ENCODE measurements at places on chromosomes 4 and X.

DNA sequence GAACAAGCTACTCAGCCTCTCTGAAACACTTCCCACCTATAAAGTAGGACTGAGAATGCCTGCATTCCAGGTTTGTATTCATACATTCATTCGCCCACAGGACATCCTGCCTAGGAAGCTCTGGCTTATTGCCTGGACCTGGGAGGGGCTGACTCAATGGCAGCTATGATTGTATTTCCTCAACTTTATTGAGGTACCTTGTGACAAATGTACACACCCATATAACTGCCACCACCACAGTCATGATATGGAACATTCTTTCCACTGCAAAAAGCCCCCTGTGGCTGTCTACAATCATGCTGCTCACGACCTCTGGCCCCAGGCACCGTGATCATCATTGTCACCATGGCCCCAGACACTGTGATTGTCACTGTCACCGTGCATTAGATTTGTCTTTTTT, 68.3 kb downstream of the ABLIM2 start:
- DNase-seq: no peak

- no peak for DNase-seq
Observed at GRCh38 chrX:24259544-24260240, 54.2 kb downstream of the SUPT20HL2 start.

GRCh38 chrX:139929876-139930275, 3.0 kb downstream of the ATP11C start:
- DNase-seq: no peak

GRCh38 chrX:44529310-44529709, 13.3 kb downstream of the FUNDC1 start:
- DNase-seq: no peak

DNA sequence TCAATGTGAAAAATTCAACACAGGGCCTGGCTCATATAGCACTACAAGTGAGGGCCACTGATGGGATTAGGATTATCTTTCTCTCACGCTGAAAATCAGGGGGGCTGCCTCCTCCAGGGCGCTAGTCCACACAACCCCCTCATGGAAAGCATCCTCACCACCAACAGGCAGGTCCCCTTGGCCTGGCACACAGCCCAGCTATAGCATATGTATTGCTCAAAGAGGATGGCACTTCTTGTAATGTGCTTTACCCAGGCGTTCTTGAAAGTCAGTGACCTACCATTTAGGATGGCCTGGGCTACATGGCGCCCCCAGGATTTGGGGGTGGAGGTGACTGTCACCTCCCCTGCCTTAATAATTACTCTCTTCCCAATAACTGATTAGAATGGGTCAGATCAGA, 71.0 kb upstream of the LSM6 start:
- no peak for DNase-seq

- no peak for DNase-seq
Observed at GRCh38 chr4:94000559-94000958, 172.0 kb downstream of the ATOH1 start.

GRCh38 chrX:71366674-71367256, 608 bp downstream of the TAF1 start:
- no peak for DNase-seq

DNA sequence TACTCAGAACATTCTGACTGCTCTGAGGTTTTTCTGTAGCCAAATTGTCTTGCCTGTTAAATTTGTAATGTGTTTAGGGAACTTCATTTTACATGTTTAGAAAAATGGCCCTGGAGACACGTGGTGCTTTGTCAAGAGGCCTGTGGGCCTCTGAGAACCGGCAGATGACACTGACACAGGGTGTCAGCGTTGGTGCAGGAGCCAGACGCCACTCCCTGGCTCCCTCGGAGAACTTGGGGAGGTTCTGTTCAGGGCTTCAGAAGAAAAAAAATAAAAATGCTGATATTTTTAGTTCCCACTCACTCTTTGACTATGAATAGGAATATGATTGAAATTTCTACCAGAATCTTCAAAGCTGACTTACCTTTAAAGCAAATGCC, 190.9 kb upstream of the GATB start:
- no peak for DNase-seq

DNA sequence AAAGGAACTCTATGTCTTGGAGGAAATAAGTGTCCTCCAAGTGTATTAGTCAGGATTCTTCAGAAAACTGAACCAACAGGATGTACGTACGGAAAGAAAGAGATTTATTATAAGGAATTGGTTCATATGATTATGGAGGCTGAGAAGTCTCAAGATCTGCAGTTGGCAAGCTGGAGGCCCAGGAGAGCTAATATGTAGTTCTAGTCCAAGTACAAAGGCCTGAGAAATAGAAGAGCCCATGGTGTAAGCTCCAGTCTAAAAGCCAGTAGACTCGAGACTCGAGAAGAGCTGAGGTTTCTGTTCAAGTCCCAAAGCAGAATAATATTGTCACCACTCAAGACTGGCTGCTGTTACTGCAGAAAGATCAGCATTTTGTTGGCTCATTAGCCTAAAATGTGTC, 65.3 kb upstream of the EFNB1 start:
- DNase-seq: no peak

GRCh38 chrX:132908891-132909290, 49.5 kb downstream of the HS6ST2 start:
- no peak for DNase-seq

DNA sequence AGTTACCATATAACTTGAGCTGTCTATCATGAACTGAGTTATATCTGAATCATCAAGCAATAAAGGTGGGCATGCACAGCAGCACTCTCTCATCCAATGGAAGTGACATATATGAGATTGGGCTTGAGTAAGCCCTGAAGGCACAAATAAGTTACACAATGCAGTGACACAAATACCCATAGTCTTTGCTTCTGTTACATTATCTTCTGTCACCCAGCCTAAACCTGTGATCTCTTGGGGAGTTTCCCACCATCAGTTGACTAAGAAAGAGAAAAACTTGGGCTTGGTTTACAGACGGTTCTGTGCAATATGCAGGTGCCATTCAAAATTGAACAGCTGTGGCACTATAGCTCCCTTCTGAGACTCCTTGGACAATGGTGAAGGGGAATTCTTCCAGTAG, 138.8 kb upstream of the IL15 start:
- no peak for DNase-seq

DNA sequence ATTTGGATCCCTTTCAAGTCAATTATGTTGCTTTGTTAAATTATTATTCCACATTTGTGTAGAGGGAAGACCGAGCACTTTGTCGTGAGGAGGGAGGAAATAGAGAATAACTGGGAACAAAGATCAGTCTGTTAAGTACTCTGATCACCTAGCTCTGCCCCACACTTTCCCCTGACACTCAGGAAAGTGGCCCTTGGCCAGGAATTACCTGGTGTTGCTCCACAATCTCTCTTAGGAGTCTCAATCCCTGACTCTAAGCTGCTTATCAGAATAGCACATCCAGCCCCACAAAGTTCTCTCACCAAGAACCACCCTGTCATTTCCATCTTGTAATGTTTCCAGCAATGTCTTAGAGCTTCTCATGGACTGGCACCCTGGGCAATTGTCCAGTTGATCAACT, 83.8 kb upstream of the BMPR1B start:
- DNase-seq: no peak

- no peak for DNase-seq
Observed at GRCh38 chr4:31021008-31021407, 300.8 kb downstream of the PCDH7 start.

DNA sequence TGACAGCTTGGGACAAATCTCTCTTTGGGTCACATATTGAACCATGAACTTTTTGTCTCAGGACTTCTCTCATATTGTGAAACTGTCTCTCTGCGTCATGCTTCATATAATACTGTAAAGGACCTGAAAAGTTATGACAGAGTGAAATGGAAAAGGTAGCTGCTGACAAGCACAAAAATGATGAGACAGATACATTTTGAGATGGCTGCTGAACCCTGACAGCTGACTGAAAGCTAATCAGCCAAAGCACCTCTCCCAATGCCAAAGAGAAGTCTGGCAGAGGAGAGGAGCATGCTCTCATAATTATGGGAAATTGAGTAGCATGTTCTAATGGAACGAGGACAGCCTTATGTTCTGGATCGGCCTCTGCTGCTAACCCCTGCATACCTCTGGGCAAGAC, 873.4 kb upstream of the ADGRL3 start:
- no peak for DNase-seq

DNA sequence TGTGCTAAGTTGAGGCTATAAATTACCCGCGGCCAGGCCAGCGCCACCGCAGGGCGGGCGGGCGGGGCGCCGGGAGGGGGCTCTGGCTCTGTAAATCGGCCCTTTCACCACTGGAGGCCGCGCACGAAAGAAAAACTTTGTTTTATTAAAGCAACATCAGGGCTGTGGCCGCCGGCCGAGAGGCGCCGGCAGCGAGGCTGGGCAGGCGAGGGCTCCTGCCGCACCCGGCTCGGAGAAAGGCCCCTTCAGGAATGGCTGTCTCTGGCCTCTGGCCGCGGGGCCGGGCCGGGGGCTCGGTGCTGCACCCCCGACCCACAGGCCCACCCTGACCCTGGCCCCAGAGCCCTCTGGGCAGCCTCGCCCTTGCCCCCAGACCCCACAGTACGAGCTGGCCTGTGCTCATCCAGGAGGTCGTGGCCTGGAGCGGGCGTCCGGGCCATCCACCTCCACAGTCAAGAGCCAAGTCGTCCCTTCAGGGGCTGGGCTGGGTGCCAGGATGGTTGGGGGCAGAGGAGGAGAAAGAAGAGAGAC, 29.5 kb upstream of the FGFR3 start:
- no peak for DNase-seq

GRCh38 chrX:55213381-55213780, 6.8 kb upstream of the PAGE5 start:
- DNase-seq: no peak

- DNase-seq: no peak
Observed at GRCh38 chr4:56389558-56389957, 2.3 kb upstream of the AASDH start.

- no peak for DNase-seq
Observed at GRCh38 chrX:32289356-32289755, 922.0 kb downstream of the DMD start.

- no peak for DNase-seq
Observed at GRCh38 chrX:10797466-10797865, 177.1 kb upstream of the MID1 start.

DNA sequence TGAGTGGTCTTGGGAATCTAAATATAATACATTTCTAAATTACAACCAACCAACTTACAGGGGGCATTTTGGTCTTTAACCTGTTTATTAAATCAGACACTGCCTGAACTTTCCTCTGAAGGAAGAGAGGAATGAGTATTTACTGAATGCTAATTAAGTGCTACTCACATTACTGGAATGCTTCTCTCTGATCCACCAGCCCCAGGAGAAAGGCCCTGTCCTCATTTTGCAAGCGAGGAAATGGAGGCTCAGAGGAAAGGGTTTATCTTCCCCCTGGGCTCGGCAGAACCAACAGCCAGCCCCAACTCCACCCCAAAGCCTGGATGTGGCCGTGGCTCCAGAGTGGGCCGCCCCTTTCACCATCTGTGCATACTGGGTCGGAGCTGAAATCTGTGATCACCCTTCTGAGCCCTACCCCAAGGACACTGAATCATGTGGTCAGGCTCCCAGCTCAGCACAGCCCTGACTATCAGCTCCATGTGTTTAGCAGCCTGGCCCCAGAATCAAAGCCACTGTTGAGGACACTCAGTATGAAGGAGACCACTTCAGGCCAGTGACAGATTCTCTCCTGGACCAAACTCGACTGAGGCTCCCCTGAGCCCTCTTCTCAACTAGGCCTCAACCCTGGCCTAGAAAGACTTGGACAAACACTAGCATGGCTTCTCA, 56.7 kb upstream of the ENPP6 start:
- DNase-seq: no peak

GRCh38 chrX:45710081-45710801, 509.6 kb upstream of the DIPK2B start:
- no peak for DNase-seq

- DNase-seq: no peak
Observed at GRCh38 chr4:53697016-53697685, 105.9 kb upstream of the LNX1 start.

- DNase-seq: no peak
Observed at GRCh38 chr4:157128395-157128794, 52.4 kb downstream of the GLRB start.

GRCh38 chrX:83593634-83594294, 85.7 kb downstream of the POU3F4 start:
- no peak for DNase-seq

- DNase-seq: no peak
Observed at GRCh38 chr4:57114973-57115372, 4.8 kb upstream of the IGFBP7 start.

GRCh38 chrX:124902953-124903352, 416.7 kb upstream of the TEX13C start:
- DNase-seq: no peak

DNA sequence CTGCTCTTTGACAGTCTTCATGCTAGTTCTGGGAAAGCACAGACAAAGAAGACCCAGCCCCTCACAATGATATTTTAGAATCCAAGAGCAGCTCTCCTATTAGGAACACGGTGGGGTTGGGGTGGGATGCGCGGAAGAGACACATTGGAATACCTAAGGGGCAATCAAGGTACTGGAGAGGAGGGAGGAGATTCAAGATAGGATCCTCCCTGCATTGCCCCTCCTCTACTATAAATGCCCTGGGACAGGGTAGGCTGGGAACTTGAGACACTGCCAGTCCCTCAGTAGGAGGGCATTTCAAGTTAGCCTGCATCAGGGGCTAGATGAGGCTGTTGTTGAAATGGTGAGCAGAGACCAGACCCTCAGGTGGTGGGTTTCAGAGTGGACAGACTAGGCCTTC, 5.1 kb downstream of the MAGEB17 start:
- no peak for DNase-seq

DNA sequence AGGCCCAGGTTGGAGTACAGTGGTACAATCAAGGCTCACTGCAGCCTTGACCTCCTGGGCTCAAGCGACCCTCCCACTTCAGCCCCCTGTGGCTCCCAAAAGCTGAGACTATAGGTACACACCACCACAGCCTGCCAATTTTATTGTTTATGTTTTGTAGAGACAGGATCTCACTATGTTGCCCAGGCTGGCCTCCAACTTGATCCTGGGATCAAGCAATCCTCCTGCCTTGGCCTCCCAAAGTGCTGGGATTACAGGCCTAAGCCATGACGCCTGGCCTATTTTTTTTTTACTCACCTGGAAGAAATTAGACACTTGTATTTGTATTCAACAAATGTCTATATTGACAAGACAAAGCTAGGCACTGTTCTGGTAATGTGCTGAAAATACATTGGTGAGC, 25.1 kb downstream of the FAM156A start:
- no peak for DNase-seq

DNA sequence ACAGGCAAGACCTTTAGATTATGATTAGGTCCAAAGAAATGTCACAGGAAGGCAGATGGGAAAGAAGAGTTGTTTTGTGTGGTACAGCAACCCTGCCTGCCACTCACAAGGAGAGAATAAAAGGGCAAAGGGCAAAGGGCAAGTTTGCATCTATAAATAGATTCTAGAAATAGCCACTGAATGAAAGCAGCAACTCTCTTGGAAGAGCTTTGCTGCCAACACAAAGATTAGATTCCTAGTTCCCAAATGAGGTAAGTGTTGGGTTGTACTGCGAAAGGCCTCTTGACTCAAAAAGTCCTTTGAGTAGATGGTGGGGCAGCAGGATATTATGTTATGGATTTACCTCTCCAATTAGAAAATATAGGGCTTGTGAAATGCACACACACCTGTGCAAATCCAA, 61.2 kb downstream of the MOSPD2 start:
- no peak for DNase-seq

GRCh38 chr4:80138551-80139538, 58.5 kb upstream of the PRDM8 start:
- no peak for DNase-seq
